ENCODE measurements at places on chromosomes 2 and 18. TPM values are rescaled to one million over a fixed set of nuclear protein-coding genes. Genes with fewer than 3 reads are reported as not detected.
A peak's percentile ranks its signal among the peaks of the same experiment; 100 is the strongest.

The IGFBP5 gene
- total RNA-seq: 245 TPM

GRCh38 chr18:58044370-58045241 lies 580 bp downstream of the NEDD4L start:
- DNase-seq: peak; percentile 76

The SAG gene
- total RNA-seq: 0.43 TPM

- DNase-seq: no peak
Measured at GRCh38 chr2:179106676-179107428, 56.9 kb upstream of the CCDC141 start.

- no peak for DNase-seq
Measured at GRCh38 chr18:4878480-4878879, 318.6 kb downstream of the AKAIN1 start.

DNA sequence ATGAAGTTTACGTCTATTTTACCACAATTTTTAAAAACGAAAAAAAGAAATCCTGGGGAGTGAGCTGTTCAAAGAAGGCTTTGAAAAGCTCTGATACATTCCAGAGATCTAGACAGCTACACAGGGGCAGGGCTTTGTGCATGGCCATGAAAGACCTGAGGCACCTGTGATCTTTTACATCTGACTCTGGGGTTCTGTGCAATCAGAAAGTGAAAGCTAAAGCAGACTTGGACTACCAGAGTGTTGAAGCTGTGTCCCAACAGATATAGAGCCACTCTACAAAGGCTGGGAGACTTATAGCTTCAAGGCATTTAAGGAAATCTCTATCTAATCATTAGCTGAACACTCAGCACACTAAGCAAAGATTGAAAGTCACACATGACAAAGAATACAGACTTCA lies 34.1 kb downstream of the PARD6G start:
- DNase-seq: no peak

GRCh38 chr18:79903787-79904356 lies 47.6 kb downstream of the SLC66A2 start:
- DNase-seq: no peak
